ENCODE measurements at places on chromosomes 5 and 9.

DNA sequence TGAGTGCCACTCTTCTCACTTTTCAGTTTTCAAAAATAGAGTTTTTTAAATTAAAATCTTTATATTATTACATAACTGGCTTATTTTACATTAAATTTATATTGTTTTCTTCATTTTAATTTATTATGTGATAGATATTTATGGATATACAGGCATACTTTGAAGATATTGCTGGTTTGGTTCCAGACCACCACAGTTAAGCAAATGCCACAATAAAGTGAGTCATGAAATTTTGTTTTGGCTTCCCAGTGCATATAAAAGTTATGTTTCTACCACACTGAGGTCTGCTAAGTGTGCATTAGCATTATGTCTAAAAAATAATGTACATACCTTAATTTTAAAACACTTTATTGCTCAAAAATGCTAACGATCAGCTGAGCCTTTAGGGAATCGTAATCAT, 47.4 kb downstream of the NDUFS4 start:
- DNase-seq: no peak

GRCh38 chr9:136485049-136486045, 2.5 kb upstream of the SEC16A start:
- peak; percentile 73 for DNase-seq

- DNase-seq: no peak
Measured at GRCh38 chr5:637581-638450, 25.7 kb downstream of the CEP72 start.

GRCh38 chr5:2201011-2201410, 318.3 kb upstream of the IRX4 start:
- DNase-seq: no peak

- no peak for DNase-seq
Measured at GRCh38 chr9:137435980-137436760, 5.0 kb downstream of the ENTPD8 start.

GRCh38 chr5:173231996-173232498, 3.0 kb downstream of the NKX2-5 start:
- DNase-seq: no peak

DNA sequence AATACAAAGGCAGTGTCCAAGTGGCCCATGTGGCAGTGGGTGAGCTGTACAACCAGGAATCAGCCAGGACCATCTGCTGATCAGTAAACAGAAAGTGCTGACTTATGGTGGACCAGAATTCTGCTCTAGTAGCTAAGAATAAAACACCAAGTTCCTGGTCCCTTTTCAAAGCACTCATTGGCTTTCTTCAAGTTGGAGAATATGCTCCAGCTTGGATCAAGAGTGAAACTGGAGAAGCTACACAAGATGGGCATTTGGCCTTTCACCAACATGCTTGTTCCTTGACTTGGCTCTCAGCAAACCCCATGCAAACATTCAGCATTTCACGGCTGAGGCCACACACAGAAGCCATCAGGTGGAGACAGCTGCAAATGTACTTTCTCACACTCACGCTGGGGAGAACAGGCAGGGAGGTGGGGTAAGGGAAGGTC, 32.1 kb downstream of the MARCHF3 start:
- no peak for DNase-seq

GRCh38 chr5:136027311-136027710, 1.5 kb upstream of the TGFBI start:
- no peak for DNase-seq

- no peak for DNase-seq
Measured at GRCh38 chr5:153489611-153490010, 859 bp upstream of the GRIA1 start.

DNA sequence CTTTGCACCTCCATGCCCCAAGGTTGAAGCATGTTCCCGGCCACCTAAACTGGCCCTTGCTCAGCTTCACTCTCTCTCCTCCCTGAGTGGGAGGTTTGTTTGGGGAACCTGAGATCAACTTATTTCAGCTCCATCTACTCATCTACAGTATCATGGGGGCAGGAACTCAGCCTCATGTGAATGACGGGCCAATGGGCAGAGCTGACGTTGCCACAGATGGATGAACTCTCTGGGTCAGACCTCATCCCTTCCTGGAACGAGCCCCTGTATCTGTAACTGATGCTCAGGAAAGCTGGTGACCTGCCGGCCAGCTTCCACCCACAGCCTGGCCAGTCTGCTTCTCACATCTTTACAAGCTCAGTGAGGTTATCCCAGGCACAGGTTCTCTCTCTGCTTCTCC, 369.6 kb downstream of the IRX2 start:
- no peak for DNase-seq

DNA sequence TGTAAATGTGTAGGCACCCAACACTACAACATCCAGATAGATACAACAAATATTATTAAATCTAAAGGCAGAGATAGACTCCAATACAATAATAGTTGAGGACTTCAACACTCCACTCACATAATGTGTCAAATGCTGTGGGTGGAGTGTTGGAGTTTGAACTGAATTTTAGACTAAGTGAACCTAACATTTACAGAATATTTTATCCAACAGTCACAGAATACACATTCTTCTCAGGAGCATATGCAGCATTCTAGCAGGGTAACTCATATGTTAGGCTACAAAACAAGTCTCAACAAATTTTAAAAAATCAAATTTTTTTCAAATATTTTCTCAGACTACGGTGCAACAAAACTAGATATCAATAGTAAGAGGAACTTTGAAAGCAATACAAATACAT, 648.7 kb upstream of the CDH18 start:
- DNase-seq: no peak

DNA sequence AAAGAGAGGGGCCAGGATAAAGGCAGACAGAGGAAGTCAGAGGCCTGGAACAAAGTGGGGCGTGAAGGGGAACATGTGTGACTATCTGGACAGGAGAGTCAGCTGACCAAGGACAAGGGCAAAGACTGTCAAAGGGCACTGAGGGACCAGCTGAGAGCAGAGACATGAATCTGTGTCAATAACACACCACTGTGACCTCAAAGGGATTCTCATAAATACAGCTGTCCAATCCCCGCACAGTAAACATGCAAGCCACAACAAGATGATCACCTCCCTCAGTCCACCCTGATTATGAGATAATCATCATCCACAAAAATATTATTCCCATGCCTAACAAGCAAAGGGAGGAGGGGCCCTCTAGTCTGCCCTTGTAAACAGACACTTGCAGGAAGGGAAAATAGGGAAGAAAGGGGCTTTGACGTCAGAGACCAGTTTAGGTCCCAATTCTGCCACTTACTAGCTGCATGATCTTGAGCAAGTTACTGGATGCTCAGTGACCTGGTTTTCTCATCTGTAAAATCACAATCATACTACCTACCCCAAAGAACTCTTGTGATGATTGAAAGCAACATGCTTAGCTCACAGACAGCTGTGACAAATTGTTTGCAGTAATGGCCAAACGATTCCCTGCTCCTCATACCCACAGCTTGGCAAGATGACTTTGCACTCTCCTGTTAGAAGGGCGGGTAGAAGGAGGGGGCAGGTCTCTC, 41.8 kb downstream of the RAPGEF1 start:
- no peak for DNase-seq

GRCh38 chr9:114674076-114674797, 7.8 kb downstream of the TEX48 start:
- no peak for DNase-seq

DNA sequence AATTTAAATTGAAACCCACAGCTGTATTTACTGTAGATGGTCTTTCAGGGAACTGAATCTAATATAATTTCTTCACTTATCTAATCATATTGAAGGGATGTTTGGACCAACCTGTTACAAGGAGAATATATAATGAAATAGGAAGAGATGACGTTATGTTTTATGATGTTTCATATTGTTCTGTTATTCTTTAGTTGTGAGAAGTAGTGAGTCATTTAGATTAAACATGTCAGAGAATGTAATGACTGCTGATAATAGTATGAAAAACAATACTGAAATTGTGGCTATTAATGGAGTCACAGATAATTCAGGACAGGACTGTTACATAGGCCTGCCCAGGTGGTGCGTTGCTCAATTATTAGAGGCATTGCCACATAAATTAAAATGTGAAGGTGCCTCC, 1993.4 kb downstream of the EFNA5 start:
- no peak for DNase-seq

GRCh38 chr9:93952784-93953495, 2.2 kb downstream of the BARX1 start:
- no peak for DNase-seq

- no peak for DNase-seq
Measured at GRCh38 chr5:32217886-32218396, 43.8 kb upstream of the GOLPH3 start.

DNA sequence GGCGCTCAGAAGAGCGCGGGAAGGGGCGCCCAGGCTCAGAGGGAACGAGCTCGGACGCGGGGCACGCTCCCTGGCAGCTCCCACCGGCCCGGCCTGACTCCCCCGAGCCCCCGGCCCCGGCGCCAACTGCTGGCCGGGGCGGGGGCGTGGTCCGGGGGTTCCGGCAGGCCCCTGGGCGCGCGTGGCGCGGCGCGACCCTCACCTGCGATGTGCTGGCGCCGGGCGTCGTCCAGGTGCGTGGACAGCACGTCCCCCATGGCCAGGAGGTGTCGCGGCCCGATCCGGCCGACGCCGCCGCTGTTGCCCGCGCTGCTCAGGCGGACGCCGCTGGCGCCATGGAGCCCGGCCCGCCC, 43.5 kb upstream of the STXBP1 start:
- no peak for DNase-seq

GRCh38 chr9:135136991-135137832, 49.7 kb downstream of the OLFM1 start:
- no peak for DNase-seq

GRCh38 chr5:10201223-10201868, 48.3 kb downstream of the ATPSCKMT start:
- no peak for DNase-seq

DNA sequence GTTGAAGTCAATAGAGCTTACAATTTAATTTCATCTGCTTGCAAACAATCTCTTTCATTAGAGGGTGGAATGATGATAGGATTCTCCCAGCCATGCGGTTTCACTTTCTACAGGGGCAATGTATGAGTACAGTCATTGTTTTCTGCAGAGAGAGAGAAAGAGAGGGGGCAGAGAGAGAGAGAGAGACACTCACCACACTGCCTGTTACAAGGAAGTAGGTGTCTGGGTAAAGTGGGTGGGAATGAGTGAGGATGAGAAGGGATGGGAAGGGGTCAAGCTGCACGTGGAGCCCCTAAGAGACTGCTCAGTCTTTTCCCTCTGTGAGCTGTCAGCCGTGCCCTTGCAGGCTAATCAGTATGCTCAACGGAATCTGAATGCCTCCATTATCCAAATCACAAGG, 454.3 kb downstream of the KDM4C start:
- no peak for DNase-seq

- no peak for DNase-seq
Measured at GRCh38 chr9:78363221-78363620, 66.3 kb downstream of the PSAT1 start.

DNA sequence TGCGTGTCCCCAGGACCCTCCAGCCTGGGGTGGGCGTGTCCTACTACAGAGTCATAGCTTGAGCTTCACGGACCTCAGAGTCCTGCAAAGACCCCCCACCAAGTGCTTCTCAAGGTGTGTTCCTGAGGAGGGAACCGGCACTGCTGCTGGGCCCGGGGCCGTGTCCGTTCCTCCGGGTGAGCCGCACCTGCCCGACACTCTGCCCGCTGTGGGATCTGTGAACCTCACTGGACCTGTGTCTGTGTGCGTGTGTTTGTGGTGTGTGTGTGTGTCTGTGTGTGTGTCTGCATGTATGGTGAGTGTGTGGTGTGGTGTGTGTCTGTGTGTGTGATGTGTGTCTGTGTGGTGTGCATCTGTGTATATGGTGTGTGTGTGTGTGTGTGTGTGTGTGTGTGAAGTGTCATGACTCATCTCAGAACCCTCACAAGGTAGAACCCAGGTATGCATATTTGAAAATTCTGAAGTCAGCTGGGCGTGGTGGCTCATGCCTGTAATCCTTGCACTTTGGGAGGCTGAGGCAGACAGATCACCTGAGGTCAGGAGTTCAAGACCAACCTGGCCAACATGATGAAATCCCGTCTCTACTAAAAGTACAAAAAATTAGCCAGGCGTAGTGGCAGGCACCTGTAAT, 40.9 kb upstream of the RXRA start:
- no peak for DNase-seq

- DNase-seq: no peak
Measured at GRCh38 chr5:10534561-10535530, 29.0 kb upstream of the ANKRD33B start.

DNA sequence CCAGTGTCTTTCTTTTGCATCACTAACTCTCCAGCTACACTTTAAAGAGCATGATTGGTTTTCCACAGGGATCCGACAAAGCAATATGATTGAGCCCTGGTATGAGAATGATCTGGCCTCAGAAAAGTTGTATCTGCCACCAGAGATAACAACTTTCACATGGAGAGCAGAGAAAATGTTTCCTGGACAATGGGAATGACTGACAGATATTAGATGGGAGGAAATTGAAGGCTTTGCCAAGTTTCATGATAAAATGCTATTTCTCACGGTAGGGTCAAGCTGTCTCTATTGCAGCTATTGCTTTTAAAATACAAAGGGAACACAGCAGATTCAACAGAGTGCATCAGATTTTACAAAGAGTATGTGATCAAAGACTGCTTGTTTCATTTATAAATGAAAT, 56.4 kb upstream of the GLIS3 start:
- DNase-seq: no peak

- DNase-seq: no peak
Measured at GRCh38 chr9:137130176-137130755, 8.7 kb upstream of the GRIN1 start.

DNA sequence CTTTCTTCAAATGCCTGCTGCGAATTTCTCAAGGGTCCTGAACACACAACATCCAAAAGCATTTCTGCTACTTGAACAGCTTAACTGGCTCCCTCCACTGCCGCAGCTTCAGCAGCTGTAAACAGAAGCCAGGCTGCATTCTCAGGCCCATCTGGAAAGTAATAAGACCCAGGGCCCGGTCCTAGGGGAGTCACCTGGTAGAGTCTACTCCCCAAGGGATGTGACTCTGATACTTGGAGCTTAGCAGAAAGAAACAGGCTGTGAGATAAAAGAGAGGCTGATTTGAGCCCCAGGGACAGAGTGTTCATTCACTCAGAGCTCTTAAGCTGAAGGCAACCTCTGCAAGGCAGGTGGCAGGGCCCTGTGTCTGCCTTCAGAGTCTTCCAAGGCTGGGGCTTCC, 356.8 kb downstream of the SPOCK1 start:
- DNase-seq: no peak

DNA sequence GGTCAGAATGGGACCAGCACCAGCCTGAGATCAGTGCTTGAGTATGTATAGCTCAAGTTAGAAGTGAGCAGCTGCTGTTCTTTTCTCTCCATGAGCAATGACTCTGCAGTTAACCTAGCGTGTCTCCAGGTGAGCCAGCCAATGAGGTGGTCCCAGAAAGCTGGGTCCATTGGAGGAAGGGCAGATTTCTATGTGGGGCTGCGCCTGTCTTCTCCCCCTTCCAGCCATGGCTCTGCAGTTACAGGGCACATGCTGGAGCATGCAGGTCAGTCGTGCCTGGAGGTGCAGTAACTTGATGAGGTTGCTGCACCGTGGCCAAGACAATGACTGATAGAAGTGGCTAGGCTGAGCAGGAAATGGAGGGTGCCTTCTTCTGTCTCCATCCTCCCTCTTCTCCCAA, 29.6 kb upstream of the CXCL14 start:
- DNase-seq: no peak

GRCh38 chr9:98892288-98892687, 51.4 kb upstream of the COL15A1 start:
- DNase-seq: no peak

GRCh38 chr5:60334281-60334713, 365.7 kb downstream of the DEPDC1B start:
- DNase-seq: no peak
